ENCODE measurements at places on chromosomes 1 and 21. TPM values are rescaled to one million over a fixed set of nuclear protein-coding genes. Genes with fewer than 3 reads are reported as not detected.

The KRTAP11-1 gene
- total RNA-seq: not detected

The CLCA4 gene
- total RNA-seq: not detected

The LENEP gene
- total RNA-seq: 0.40 TPM

The SLC9C2 gene
- not detected for total RNA-seq

The OR2M3 gene
- not detected for total RNA-seq

The ILDR2 gene
- total RNA-seq: 0.14 TPM

The IGFN1 gene
- total RNA-seq: not detected

The MRAP gene
- total RNA-seq: not detected

The FAM78B gene
- total RNA-seq: 0.36 TPM

The OR2T29 gene
- not detected for total RNA-seq

All from thoracic aorta endothelial cell (primary cell).